Activated gamma-delta T cell (primary cell): ENCODE measurements at places on chromosomes 13 and 19.

DNA sequence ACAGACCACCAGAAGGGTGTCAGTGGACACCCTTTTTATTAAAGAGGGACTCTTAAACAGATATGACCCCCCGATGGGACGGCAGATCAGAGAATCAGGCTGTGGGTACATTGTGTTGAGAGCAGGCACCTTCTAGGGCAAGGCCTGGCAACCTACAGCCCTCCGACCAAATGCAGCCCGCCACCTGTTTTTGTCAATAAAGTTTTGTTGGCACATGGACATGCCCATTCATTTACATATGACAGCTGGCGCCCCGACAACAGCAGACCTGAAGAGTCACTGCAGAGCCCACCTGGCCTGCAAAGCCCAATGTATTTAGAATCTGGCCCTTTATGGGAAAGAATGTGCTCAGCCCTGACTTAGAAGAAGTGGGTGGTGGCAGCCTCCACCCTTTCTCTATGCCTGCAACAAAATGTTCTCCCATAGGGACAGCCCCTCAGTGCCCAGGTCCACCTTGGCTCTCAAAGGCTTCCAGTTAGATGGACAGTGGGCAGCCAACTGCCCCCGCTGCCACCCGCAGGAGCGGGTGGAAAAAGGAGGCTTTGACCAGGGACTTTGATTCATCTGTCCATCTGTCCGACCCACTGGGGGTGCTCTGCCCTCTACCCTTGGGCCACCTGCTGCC lies 184.9 kb downstream of the PTPRS start:
- DNase-seq, result no peak

DNA sequence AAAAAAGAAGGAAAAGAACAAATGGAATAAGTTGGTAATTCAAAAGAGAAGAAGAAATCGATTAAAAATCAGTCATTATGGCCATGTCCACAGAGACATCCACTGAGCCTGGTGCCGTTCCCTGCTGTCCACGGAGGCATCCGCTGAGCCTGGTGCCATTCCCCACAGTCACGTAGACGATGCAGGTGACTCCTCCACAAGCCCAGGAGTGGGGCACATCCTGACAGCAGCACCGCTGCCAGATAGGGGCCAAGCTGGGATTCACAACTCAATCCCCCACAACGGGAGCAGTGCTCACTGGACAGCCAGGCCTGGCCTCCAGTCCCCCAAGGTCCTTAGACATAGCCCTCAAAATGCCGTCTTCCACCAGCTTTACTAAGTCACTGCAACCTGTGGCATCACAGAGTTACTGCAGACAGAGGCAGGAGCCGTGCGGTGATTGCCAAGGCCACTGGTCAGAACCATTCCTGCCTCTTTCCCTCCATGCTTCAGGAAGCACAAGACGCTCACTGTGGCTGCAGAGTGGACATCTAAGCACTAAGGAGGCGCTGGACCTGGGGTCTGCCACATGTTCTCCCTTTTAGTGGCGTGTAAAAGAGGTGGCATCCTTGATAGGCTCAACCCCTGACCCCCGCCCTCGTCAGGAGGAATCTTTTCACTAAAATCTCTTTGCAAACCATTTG lies 131.5 kb upstream of the SPACA7 start:
- no peak for DNase-seq

GRCh38 chr13:51869916-51870315 lies 8.1 kb downstream of the CCDC70 start:
- DNase-seq, result no peak

- no peak for DNase-seq
Observed at GRCh38 chr13:27634231-27634630, 12.5 kb downstream of the POLR1D start.

DNA sequence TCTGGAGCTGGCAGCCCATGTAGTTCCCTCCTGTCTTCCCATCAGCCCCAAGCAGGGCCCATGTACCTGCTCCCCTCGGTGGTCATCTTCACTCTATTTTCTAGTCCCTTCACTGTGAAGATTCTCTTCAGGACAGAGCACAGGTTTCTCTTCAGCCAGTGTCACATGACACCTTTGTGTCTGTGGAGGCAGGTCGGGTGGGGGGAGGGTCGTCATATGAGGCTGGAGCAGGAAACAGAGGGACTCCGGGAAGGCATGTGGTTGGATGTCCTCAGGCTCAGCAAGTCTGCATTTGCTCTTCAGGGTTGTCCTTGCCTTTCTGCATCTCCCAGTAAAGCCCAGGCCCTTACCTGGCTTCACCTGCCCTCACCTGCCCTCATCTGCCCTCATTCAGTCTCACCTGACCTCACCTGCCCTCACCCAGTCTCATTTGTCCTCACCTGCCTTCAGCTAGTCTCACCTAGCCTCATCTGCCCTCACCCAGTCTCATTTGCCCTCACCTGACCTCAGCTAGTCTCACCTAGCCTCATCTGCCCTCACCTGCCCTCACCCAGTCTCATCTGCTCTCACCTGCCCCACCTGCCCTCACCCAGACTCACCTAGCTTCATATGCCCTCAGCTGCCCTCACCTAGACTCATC lies 120.3 kb downstream of the ZDHHC20 start:
- no peak for DNase-seq

DNA sequence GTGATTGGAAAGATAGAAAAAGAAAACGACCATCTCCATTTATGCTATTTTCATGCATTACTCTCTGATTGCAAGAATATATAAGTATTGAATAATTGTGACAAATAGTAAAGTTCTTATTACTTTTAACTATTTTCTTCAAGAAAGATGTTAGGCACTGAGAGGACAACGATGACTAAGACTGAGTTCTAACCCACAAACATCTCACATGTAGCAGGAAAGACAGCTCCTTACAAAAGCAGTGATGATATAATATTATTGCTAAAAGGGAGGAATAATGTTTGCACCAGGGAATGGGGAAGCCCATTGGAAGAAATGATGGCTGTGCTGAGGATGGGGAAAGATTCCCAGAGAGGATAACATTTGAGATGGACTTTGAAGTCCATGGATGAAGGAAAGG lies 22.6 kb downstream of the RXFP2 start:
- no peak for DNase-seq

GRCh38 chr13:51277928-51278327 lies 55.7 kb downstream of the FAM124A start:
- DNase-seq, result no peak
